ENCODE measurements at places on chromosomes 5 and 9. TPM values are rescaled to one million over a fixed set of nuclear protein-coding genes. Genes with fewer than 3 reads are reported as not detected.

DNA sequence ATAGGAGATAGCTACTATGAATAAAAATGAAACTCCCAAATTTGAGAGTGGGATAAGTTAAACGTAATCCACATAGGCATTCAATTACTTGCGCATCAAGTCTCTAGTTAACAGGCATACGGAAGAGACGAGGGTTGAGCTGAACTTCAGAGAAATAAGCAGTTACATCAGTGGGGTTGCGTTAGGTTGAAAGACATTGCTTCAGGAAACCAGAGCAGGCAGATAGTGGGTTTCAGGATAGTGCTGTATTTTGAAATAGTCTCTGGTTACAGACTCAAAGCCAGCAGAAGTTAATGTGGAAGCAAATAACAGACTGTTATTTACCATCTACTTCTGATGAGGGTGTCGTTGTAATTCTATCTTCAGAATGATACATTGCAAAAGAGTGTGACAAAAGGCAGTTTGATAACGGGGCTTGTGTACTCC is 533.4 kb downstream of the PDE4D start:
- DNase-seq = no peak

SPATA31A3 gene
- not detected for total RNA-seq

MSMP gene
- total RNA-seq = not detected

XPA gene
- total RNA-seq = 23.2 TPM

DNA sequence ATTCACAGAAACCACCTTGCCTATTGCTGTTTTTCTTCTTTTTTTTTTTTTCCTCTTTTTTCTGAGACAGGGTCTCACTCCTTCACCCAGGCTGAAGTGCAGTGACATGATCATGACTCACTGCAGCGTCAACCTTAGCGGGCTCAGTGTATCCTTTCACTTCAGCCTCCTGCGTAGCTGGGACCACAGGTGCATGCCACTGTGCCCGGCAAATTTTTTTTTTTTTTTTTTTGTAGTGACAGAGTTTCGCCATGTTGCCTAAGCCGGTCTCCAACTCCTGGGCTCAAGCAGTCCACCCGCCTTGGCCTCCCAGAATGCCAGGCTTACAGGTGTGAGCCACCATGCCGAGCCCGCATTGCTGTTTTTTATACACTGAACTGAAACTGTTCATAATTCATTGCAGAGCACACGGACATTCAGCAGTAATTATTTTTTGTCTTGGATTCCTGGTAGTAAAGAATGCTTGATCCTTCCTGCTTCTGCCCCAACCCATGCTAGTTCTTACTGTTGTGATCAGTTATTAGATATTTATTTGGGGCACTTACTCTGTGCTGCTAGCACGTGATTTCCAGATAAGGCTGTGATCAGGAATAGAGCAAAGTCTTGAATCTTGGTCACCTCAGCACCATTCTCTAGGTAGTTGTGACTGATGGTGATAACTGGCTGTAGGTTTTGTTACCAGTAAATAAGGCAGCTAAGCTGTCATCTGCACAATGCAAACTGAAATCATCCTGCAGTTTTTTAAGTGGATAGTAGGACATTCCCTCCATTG is 14.0 kb downstream of the MAP3K1 start:
- no peak for DNase-seq

DNA sequence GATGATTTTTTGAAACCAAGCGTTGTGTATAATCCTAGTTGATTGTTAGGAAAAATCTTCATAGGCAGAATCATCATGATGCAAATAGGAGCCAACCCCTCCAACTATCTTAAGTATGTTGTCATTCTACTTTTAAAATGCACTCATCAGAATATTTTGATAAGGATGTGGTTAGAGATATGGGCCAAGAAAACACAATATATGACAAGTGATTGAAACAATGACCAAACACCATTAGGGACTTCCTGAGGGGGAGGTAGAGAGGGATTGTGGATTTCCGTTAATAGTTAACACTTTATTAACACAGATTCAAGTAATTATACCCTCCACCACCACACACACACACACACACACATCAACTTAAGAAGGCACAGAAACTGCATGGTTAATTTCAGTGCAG is 143.3 kb downstream of the ARSB start:
- no peak for DNase-seq

DNA sequence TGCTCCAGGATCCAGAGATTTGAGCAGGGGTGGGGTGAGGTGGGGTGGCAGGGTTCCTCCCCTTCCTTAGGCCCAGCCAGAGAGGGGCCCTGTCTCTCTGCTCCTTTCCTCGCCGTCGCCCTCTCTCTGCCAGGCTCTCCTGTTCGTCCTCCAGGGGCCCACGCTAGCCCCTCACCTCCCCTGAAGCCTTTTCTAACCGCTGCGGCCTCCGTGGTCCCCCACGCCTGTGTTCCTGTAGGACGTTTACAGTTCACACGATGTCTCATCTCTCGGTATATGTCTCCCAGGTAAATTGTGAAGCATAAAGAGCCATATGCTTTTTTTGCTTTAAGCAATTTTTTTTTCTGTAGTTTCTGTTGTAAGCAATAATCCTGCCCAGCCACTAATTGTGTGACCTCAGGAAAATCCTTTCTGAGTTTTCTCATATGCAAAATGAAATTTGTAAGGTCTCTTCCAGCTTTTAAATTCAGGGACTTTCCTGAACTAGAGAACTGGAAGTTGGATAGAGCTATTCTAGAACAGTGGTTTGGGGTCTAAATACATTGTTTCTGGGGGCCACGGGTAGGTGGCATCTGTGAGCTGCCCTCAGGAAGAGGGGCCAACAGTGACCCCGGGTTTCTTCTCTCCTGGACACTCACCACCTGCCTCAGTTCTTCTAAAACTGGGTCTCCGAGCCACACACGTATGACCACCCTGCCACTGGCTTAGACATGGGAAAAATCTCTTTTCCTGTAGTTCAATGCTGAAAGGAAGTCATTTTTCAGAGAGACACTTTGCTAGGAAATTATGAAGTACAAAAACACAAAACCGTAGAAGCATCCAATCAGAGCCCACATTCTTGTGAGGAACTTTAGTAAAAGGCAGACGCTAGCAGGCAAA is 50.2 kb upstream of the ZNF366 start:
- no peak for DNase-seq

- peak; percentile 15 for DNase-seq
These were observed 106.1 kb downstream of the THBS4 start for GRCh38 chr5:80141147-80141671.

PCDHB2 gene
- 4.6 TPM for total RNA-seq

GRCh38 chr9:130260816-130261765 is 4.5 kb upstream of the HMCN2 start:
- DNase-seq = no peak

FGD3 gene
- 9.9 TPM for total RNA-seq

GRCh38 chr5:28391277-28391676 is 1352.9 kb upstream of the CDH9 start:
- no peak for DNase-seq

- DNase-seq = no peak
These were observed 23.3 kb downstream of the CCNH start for GRCh38 chr5:87389296-87390034.

- DNase-seq = no peak
These were observed 200.0 kb downstream of the AUH start for GRCh38 chr9:91161465-91162300.

DNA sequence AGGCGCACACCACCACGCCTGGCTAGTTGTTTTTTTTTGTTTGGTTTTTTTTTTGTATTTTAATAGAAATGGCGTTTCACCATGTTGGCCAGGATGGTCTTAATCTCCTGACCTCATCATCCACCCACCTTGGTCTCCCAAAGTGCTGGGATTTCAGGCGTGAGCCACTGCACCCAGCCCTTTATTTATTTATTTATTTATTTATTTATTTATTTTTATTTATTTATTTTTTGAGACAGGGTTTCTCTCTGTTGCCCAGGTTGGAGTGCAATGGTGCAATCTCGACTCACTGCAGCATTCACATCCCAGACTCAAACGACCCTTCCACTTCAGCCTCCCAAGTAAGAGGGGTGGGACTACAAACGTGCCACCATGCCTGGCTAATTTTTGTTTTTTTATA is 63.0 kb upstream of the ADAMTSL1 start:
- DNase-seq = no peak
